ENCODE measurements at places on chromosomes 12 and 14. TPM values are rescaled to one million over a fixed set of nuclear protein-coding genes. Genes with fewer than 3 reads are reported as not detected.

The SMCO2 gene
- not detected for total RNA-seq

The TSHR gene
- not detected for total RNA-seq

The ANKRD9 gene
- total RNA-seq, result 10.6 TPM

The KRT82 gene
- total RNA-seq, result not detected

The MORN3 gene
- total RNA-seq, result 0.17 TPM

The OAS2 gene
- 0.11 TPM for total RNA-seq

The C3AR1 gene
- total RNA-seq, result not detected

The CNTN1 gene
- total RNA-seq, result 53.7 TPM

The EIF4B gene
- total RNA-seq, result 222 TPM

The FAM181A gene
- not detected for total RNA-seq

The TDG gene
- 27.4 TPM for total RNA-seq

The PEBP1 gene
- total RNA-seq, result 286 TPM

The HVCN1 gene
- total RNA-seq, result 0.86 TPM

The ACSM4 gene
- total RNA-seq, result not detected

The FSCB gene
- not detected for total RNA-seq

The KCNH3 gene
- total RNA-seq, result 2.1 TPM

The KERA gene
- total RNA-seq, result not detected

The BDKRB1 gene
- total RNA-seq, result 0.48 TPM

The LRRIQ1 gene
- total RNA-seq, result 0.69 TPM

The SHMT2 gene
- total RNA-seq, result 112 TPM

The OR4K15 gene
- total RNA-seq, result not detected

The SERPINA10 gene
- 0.05 TPM for total RNA-seq

The ZCRB1 gene
- 62.0 TPM for total RNA-seq

The ABCD2 gene
- not detected for total RNA-seq

The NKX2-1 gene
- total RNA-seq, result 0.10 TPM

The PROX2 gene
- not detected for total RNA-seq

The C1QL4 gene
- total RNA-seq, result 5.5 TPM

The TEAD4 gene
- 46.1 TPM for total RNA-seq

The KRT71 gene
- not detected for total RNA-seq

The KRT3 gene
- 0.03 TPM for total RNA-seq

The SMIM41 gene
- not detected for total RNA-seq

The BCL7A gene
- 10.3 TPM for total RNA-seq

The SYNDIG1L gene
- not detected for total RNA-seq

The RNF212B gene
- not detected for total RNA-seq

The LRTM2 gene
- not detected for total RNA-seq

The KLRC3 gene
- 0.16 TPM for total RNA-seq

The SERPINA3 gene
- total RNA-seq, result 12.5 TPM

The GPR84 gene
- 0.11 TPM for total RNA-seq

The TAS2R20 gene
- 0.07 TPM for total RNA-seq

The L2HGDH gene
- total RNA-seq, result 12.3 TPM

The IKZF4 gene
- 2.3 TPM for total RNA-seq

The EML1 gene
- 34.0 TPM for total RNA-seq

The LBHD2 gene
- total RNA-seq, result not detected

The NELL2 gene
- not detected for total RNA-seq

The LTBP2 gene
- 7.6 TPM for total RNA-seq

The NGB gene
- total RNA-seq, result not detected

The ASCL4 gene
- not detected for total RNA-seq

The SPIC gene
- not detected for total RNA-seq
